ENCODE measurements at places on chromosomes 13 and 19.

DNA sequence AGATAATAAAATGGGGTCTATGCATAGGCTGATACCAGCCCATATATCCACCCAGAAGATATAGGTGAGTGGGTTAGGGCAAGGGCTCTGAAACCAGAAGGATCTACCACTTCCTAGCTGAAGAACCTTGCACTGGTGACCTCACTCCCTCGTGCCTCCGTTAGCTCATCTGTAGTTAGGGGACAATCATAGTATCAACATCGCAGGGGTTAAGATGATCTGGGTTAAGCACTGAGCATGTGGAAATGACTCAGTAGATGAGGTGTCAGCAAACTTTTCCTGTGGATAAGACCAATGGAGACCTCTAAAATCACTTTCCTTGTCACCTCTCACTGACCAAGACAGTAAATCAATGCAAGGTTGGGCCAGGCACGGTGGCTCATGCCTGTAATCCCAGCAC, 30.5 kb downstream of the TNFSF14 start:
- no peak for DNase-seq

GRCh38 chr13:78160793-78161192, 242.2 kb upstream of the EDNRB start:
- no peak for DNase-seq

GRCh38 chr13:38954291-38954690, 36.3 kb downstream of the STOML3 start:
- no peak for DNase-seq

- no peak for DNase-seq
These were observed 28.5 kb downstream of the MEIS3 start for GRCh38 chr19:47390533-47391488.

DNA sequence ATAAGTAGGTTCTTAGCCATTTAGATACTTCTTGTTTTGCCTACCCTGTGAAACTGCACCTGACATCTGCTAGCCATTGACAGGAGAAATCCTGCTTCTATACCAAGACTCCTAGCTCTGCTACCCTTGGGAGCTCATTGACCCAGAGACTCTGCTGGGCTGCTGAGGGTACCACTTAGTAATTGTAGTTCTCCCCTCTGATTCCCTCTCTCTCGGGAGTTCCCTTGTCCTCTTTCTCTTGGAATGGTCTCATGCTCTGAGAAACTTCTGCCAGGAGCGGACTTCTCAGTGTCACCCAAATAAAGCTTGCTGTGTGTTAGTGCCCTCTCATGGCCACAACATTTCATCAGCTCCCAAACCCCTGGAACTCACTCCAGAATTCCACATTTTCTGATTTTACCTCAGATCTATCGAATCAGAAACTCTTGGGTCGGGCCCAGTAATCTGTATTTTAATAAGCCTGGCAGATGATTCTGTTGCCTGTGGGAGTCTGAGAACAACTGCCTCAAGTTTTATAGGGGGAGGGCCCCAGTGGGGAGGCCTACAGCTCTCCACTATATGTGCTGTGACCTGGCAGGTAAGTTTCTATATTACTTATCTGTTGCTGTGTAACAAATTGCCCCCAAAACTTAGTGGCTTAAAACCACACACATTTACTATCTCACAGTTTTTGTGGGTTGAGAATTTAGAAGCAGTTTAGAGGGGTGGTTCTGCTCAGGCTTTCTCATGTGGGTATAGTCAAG, 221.1 kb downstream of the TDRD3 start:
- no peak for DNase-seq

DNA sequence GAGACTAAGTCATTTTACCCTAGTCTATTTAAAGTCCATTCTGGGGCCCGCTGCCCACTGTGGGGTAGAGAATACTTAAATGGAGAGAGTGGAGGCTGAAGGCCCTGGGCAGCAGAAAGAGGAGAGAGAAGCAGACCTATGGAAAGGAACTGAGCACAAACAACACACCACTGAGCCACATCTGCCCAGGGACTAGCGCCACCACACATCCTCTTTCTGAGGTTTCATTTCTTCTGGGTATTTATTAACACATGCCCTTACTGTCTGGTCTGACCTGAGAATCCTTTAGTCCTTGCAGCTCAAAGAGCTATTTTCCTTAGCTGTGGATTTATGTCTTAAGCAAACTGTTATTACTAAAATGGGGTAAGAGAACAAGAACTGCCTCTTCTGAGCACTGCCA, 154.0 kb downstream of the NALCN start:
- no peak for DNase-seq

- DNase-seq: no peak
These were observed 10.2 kb downstream of the ENOX1 start for GRCh38 chr13:43776501-43777079.

DNA sequence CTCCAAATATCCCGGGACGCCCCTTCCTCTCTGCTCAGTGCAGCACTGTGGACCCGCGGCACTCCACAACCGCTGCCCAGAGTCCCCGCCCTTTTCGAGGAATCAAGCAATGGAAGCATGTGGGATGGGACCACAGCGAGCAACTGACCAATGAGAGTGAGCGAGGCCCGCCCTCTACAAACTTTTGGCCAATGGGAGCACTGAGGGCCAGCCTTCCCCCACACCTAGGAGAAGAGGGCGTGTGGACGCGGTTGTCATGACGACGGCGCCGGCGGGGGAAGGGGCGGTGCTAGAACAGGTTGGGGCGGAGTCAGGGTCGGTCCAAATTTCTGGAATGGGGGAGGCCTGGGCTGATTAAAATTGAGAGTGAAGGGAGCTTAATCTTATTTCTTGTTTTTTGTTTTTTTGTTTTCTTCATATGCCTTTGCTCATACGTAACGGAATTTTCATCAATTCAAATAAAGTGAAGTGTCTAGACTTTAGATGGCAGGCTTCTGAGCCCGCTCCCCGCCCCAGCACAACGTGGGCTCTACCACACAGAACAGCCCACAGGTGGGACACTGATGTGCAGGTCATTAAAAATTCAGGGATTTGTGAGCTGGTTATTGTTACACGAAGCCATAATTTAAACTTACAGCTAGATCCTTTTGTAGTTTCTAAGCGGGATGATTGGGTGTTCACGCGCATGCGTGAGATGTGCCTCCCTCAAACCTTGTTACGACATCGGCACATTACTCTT, at the start of gene DNAAF3:
DNAAF3 (minus strand) TSS at position 84 of the 739 bp plus-strand sequence. CDS start 200 bp downstream, outside the sequence.
- DNase-seq: peak; percentile 94

- no peak for DNase-seq
These were observed 526.6 kb downstream of the KLF12 start for GRCh38 chr13:73607489-73608156.

- DNase-seq: no peak
These were observed 453.5 kb downstream of the TDRD3 start for GRCh38 chr13:60850526-60850925.

GRCh38 chr13:102038787-102039186, 363.1 kb downstream of the FGF14 start:
- no peak for DNase-seq

GRCh38 chr13:113001241-113002140, 32.5 kb downstream of the MCF2L start:
- DNase-seq: no peak

DNA sequence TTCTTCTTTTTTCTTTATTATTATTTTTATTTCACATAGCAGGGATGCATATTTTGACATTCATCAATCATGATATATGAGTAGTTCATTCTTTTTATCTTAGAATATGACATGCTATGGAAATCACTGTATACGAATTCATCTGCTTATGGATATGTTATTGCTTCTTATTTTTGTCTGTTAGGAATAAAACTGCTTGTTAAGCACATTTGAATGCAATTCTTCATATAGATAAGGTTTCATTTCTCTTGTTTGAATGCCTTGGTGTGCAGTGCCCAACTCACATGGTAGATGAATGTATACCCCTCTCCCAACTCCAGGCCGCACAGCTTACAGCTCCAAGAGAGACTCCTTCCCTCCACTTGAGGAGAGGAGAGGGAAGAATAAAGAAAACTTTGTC, 11.3 kb downstream of the ZNF776 start:
- DNase-seq: no peak

DNA sequence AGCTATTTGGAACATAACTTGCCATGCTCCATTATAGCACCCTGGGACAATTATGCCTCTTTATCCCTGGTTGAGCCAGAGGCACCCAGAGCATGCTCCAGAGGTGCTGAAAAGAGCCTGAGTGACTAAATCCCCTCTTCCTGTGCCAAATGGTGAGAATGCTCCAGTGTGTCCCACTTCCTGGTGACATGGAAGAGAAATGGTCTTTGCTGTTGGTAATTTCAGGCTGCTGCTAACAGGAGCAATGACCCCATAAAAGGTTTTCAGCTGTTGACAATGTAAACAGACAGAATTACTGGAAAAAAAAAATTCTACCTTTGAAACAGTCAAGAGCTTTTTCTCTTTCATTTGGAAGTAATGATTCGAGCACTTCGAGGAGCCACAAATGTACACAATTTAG, 341.8 kb downstream of the FGF9 start:
- DNase-seq: no peak

Data from heart right ventricle (tissue), 16 donors.